Liver (tissue), 10 donors: ENCODE measurements at places on chromosomes 6 and 20. TPM values are rescaled to one million over a fixed set of nuclear protein-coding genes. Genes with fewer than 3 reads are reported as not detected.

- DNase-seq = no peak
These were observed 32.0 kb downstream of the DIDO1 start for GRCh38 chr20:62894261-62894660.

DNA sequence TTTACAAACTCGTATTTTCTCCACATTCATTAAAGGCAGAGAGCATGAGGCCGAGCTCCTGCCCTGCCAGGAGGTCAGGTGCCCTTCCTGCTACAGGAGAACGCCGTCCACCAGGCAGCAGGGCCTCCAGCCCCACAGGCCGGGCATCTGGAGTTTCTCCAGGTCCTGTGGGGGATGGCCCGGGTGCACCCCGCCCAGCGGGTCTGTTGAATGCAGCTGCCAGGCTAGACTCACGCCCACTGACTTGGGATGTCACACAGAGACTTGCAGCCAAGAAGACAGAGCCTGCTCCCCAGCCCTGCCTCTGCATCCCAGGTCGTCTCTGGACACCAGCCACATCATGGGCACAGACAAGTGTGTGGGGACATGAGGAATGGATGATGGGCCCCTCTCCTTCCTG lies 376.4 kb downstream of the CDH4 start:
- DNase-seq = no peak

GRCh38 chr6:8054276-8054675 lies 9.9 kb downstream of the BLOC1S5 start:
- no peak for DNase-seq

DNA sequence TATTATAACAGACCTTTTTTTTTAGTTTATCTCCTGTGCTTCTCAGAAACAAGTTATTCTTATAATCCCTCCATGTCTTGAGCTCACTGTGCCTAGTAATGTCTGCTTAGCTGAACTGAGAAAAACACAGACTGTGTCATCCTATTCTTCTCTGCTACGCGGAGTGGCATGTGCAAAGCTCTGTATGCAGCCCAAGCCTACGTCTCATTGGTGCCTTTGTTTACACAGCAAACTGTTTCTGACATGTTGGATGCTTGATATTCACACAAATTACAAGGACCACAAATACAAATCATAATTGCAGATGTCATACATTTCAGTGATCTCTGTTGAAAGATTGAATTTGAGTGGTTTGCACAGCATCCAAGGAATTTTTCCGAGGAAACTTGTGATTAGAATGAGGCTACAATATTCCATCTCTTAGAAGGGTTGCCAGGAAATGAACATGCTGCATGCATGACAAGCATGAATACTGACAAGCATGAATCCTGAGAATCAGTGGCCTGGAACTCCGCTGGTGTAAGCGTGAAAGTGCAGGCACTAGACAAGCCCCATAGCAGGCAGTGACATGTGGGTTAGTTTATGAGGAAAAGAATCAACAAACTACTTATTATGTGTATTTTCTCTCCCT lies 128.4 kb upstream of the SGK1 start:
- DNase-seq = no peak

DNA sequence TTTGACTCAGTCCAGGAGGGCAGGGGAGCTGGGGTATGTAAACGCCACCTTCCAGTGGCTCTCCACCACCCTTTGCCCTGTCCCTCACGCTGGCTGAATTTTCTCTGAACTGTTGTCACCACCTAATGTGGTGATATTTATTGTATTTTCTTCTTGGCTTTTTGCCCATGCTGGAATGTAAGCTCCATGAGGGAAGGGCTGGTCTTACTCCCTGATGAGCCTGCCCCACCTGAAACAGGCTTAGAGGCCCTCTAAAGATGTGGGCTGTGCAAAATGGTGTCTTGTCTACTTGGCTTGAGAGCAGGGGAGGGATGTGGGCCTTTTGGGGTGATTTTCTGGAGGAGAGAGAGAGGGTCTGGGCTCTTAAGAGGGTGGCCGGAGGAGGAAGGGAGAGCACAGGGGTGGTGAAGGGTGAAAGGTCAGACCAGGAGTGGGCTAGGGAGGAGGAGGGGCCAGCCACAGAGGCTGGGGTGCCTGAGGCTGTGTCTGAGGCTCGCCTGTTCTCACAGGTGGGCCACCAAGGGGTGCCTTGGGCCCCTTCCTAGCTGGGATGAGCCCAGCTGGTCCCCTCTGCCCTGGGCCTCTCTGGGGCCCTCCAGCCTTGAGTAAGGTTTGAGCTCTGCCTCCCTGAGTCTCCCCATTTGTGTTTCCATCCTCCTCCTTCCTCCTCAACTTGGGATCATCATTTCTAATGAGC lies 37.3 kb downstream of the SPDEF start:
- DNase-seq = no peak

GRCh38 chr6:114327074-114327473 lies 15.7 kb downstream of the HS3ST5 start:
- no peak for DNase-seq

GRCh38 chr6:24888715-24889370 lies 46.9 kb downstream of the RIPOR2 start:
- DNase-seq = no peak

Gene PACSIN1
- 0.03 TPM for polyA plus RNA-seq

Gene RUNX2
- polyA plus RNA-seq = 1.5 TPM

Gene DEFB124
- not detected for polyA plus RNA-seq
